ENCODE measurements at places on chromosomes 2 and 18.
A peak's percentile ranks its signal among the peaks of the same experiment; 100 is the strongest.

- no peak for DNase-seq
Measured at GRCh38 chr2:109355192-109355843, 226.3 kb downstream of the SH3RF3 start.

DNA sequence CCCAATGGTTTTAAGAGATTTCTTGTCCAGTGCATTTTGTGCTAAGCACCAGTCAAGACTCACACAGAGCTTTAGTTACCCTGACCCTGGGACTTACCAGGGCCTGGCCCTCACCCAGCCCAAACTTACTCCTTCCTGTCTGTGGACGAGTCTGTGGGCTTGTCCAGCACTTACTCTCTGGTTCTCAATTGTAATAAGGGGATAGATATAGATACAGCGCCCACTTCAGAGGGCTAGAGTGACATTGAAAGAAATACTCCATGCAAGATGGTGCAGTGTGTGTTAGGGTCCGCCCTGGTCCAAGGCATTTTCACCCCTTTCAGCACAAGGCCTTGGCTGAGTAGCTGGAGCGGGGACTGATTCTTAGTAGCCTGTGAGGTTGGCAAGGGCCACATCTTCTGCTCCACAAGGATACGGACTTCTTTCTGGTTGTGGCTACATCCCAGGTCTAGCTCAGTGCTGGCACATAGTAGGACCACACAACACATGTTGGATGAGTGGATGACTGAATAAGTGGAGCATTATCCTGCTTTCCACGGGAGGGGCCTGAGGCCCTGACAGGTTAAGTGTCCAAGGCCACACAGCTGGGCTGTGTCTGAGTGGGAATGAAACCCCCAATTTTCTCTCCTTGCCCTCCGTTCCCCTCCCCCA, 3.8 kb upstream of the ARID5A start:
- no peak for DNase-seq

GRCh38 chr2:176502619-176503018, 233.4 kb downstream of the MTX2 start:
- no peak for DNase-seq

DNA sequence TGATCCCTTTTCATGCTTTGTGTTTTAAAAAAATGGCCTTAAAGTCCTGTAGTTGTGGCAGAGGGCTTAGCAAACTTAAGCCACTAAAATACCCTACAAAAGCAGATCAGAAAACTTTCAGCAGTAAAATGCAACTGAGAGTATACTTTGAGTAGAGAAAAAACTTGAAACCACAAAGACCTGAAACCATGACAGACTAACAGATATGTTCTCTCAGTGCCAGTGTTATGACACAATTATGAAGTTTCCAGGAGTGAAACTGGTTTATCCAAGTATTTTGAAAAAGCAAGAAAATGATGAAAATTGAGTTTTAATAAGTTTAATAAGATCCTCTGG, 74.5 kb downstream of the SPRED2 start:
- no peak for DNase-seq

DNA sequence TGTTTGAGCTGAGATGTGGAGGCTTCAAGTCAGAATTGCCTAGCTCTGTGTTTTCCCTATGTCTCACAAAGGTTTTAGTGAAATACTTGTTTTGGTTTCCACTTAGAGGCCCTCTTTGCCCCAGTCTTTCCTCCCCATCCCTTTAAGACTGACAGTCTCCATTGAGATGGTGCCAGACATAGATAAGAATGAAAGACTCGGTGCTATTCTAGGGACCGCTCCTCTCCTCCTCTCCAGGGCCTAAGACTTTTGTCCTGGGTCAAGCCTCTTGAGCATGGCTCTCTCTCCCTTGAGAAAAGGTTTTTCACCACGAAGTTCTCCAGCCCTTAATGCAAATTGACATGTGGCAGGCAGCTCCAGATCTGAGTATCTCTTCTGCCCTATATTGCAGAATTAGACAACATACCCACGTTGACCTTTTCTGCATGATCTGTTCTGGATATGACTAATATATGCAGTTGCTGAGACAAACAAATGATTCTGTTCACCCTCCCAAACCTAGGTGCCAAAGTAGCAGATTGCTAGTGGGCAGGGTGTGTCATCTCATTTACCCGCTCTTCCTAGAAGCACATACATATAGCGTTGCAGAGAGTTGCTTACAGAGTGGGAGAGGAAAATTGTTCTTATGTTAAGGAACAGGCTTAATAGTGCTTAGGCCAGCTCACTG, 47.5 kb upstream of the ACSL3 start:
- no peak for DNase-seq

DNA sequence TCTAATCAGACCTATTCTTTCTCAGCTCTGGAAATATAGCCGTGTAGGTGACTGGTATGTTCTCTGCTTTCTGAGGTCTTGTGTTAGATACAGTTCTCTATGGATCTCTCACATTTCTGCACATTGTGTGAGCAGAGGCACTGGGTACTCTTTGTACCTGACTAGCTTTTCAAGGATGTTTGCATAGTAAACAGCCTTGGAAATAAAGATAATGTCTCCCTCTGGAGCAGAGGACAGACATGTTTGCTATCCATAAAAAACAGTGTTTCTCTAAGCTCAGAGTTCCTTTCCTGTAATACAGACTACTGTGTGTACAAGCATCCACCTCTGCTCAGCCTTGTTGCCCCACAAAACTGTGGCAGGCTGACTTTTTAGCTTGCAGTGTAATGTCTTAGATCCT, 279.2 kb downstream of the CTNNA2 start:
- DNase-seq = no peak

DNA sequence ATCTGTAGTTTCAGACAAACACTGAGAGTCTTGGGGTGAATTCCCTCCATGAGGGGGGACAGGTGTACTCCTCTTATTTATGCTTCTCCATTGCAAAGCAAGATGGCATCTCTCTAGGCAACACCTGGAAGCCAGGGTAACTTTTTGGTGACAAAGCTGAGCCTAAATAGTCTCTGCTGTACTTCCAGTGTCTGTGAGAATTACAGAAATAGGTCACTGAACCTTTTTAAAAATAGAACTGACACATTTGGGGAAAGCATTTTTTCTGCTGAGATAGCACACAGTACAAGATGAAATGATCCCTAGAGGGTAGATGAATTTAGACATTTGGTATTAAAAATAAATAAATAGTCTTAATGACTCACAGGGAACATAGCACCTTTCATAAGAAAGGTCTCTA, 71.7 kb upstream of the SP3 start:
- DNase-seq = no peak

GRCh38 chr2:59604123-59604522, 949.3 kb downstream of the BCL11A start:
- DNase-seq = no peak

- no peak for DNase-seq
Measured at GRCh38 chr18:36274083-36274715, 23.3 kb upstream of the FHOD3 start.

DNA sequence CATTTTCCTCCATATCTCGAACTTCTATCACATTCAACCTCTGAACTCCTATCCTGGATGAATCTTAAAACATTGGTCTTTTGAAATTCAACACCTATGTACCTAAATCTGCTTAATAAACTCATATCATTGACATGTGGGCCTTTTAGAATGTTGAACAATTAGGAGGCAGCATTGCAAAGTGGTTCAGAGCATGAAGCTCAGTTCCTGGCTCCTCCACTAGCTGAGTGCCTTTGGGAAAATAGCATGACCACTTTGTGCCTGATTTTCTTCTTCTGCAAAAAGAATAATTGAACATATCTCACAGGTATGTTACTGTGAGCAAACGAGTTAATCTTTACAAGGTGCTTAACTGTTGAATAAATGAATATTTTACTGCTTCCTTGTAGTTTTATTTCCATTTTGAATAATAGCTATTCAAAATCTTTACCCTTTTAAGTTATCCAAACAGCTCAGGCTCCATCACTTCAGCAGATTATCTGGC, 14.3 kb upstream of the ITPRID2 start:
- no peak for DNase-seq

DNA sequence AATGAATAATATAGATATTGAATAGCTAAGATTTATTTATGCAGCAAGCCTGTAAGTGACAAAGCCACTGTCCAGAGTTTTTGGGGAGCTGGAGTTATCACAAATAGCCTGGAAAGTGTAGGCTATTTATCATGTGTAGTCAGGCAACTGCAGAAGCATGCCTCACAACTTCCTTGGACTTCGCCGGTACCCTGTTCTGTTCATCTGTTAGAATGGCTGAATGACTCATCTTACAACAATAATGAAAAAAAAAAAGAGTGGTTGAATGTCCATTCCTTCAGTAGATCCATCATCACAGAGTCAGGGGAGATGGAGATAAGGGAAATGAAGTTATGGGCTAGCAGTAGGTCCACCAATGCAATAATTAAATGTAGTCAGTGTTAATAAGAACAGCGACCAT, 24.0 kb upstream of the ATP5MC3 start:
- no peak for DNase-seq

DNA sequence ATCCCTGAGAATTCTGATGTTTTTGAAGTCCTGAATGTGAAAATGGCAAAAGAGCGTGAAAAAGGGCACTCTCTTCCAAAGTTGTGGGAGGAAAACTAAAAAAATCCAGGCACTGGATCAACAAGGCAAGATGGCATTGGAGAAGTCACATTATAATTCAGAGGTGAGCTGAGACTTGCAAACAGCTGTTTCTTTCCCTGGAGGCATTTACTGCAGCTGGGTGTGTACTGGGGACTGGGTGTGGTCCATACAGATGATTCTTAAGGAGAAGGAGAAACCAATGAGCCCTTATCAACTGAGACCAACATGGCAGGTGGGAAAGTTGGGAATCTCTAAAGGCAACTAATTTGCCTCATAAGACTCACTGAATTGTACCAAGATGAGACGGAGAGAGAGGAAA, 313.9 kb downstream of the TRIB2 start:
- DNase-seq = no peak

- no peak for DNase-seq
Measured at GRCh38 chr2:226802573-226802972, 3.0 kb upstream of the IRS1 start.

- DNase-seq = no peak
Measured at GRCh38 chr2:69603146-69603743, 40.3 kb downstream of the AAK1 start.

- DNase-seq = peak; percentile 73
Measured at GRCh38 chr18:48951448-48952286, 902 bp upstream of the SMAD7 start.

Measured in activated CD4-positive, alpha-beta T cell treated with anti-CD3 and anti-CD28 coated beads for 1 hour (primary cell).